D721Med (cell line): ENCODE measurements at places on chromosomes 1 and 21.
A peak's percentile ranks its signal among the peaks of the same experiment; 100 is the strongest.

DNA sequence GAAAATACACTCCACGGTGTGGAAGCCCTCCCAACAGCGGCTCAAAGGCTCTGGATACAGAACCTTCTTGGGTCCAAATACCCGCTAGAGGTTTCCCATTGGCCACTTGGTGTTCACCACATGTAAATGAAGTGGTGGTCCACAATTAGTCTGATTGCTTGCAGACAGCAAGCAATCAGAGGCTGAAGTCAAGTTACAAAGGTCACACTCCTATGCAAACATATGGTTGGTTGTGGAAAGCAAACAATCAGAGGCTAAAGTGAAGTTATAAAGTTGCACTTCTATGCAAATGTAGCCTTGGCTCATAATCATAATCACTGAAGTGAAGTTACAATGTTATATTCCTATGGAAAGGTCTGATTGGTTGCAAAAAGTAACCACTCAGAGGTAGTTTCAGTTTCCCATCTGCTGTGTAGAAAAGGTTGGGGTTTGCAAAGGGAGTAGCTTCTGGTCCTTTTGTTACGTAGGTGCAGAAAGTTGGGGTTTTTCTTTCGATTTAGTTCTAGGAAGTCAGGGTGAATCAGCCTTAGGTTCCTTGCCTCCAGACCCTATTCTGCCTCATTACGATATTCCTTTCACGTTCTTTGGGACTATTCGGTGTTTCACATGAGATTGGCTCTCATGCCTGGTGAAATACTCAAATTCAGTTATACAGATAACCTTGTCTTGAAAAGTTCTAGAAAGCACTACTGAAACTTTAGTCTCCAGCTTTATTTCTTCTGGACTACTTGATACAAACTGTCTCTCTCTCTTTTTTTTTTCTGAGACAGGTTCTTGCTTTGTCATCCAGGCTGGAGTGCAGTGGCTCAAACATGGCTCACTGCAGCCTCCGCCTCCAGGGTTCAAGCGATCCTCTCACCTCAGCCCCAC lies 36.7 kb upstream of the MTF2 start:
- no peak for DNase-seq

DNA sequence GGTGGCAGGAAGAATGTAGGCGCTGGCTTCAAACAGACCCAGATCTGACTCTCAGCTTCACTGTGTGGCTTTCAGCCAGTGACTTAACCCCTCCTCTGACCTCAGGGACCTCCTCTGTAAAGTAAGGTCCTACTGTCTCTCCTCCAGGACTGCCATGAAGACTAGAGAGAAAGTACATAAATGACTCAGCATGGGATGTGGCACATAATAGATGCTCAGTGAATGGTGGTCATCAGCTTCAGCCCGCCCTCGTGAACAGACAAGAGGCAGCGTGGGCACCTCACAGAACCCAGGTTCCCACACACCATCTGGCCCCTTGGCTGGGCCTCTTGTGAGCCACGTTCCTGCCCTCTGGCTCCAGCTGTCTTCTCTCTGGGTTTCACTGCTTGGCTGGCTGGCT lies 126.0 kb downstream of the SYF2 start:
- DNase-seq: no peak

DNA sequence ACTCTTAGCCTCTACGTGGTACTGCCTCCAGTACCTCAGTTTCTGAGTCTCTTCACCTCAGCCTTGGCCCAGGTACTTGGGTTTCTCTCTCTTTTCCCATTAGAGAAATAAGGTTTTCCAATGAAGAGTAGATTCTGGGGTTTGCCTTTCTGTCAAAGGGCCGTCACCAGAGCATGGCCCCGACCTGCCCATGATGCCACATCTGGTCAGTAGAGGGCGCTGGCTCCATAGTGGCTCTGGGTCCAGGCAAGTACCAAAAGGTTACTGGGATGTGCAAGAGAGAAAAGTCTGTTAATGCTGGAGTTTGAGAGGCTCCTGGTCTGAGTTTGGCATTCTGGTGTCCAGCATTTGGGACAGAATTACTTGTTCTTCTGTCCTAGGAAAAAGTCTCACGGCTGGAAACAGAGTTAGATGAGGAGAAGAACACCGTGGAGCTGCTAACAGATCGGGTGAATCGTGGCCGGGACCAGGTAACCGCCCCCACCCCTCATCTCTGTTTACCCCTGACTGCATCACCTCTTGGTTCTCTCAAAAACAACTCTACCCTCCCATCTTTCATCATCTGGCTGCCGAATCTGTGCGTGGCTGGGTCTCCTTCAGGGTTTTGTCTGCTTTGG lies 5.3 kb upstream of the TUFT1 start:
- DNase-seq: peak; percentile 83

DNA sequence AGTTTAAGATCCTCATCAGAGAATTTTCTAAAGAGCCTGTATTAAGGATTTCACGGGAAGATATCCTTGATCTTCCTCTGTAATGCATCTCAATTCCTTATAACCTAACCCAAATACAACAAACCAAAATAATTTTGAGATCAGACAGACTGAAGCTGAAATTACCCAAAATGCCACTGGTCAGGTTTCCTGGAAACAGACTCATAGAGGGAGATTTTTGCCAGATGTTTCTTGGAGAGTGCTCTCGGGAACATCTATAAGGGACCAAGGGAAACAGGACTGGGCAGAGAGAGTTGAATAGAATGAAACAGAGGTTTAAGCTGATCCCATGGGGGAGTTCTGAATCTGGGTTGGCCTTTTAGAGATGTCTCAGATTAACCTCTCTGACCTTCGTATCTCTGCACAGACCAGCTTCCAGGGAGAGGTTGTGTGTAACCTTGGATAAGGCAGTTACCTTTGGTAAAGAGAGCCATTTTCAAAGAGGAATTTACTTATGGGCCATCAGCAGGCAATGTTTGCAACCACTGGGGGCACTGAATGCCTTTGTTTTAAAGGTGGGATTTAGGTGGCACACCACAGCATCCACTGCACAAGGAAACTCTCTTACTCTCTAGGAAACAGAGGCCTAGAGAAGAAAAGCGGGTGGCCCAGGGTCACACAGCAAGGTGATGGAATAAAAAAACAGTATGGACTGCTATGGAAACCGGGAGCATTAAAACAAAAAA lies 130.8 kb upstream of the SGIP1 start:
- no peak for DNase-seq

DNA sequence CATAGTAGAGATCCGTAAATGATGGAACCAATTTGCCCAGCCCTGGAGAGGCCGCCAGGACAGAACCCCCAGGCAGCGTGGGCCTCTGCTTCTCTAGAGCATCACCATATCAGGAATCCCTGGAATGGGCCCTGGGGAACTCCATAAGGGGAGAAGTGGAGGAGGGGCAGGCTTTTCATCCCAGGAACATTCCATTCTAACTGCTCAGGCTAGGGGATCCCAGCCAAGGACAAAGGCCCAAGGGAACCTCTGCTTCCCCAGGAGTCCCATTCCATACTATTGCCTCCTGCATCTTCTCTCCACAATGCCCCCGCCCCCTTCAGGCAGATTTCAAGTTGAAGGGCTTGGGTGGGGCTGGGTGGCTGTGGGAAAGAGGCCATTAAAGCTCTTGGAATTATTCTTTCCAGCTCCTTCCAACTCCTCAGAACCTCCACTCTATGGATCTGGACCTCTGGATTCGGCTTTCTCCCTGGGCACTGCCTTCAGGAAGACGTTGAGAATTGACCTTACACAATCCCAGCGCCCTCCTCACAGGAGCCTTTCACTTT lies 6.0 kb downstream of the TRNP1 start:
- no peak for DNase-seq

- no peak for DNase-seq
These were observed 315.0 kb upstream of the NRIP1 start for GRCh38 chr21:15379776-15380175.

DNA sequence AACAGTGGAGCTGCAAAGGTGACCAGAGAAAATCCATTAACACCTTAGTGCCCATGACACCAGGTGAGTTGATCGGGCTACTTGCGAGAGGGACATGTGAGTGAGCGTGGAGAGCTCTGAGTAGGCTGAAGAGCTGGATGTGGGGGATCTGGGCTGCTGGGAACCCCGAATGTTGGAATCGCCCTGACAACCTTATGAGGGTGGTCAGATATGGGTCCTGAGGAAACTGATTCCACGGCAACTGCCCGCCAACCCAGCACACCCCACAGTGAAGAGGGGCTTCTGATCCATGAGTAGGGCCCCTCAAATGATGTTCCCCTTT lies 705 bp upstream of the QSOX1 start:
- no peak for DNase-seq

DNA sequence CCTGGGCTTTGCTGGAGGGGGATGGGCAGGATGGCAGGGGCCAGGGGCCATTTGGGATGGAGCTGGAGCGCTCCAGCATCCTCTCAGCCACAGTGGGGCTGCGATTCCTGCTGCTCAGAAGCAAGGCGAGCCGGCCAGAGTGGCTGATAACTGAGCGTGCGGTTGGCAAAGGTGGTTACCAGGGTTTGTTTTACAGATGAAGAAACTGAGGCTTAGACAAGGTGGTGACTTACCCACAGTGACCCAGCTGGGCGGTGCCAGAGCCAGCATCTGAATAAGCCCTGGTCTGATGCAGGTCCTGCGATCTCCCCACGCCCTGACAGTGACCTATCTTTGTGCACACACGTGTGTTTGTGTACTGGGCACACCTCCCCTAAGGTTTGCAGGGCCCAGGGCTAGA lies 5.9 kb upstream of the PRXL2B start:
- DNase-seq: no peak
